ENCODE measurements at places on chromosomes 13 and 19. TPM values are rescaled to one million over a fixed set of nuclear protein-coding genes. Genes with fewer than 3 reads are reported as not detected.

Gene SLC7A10
- total RNA-seq = not detected

GRCh38 chr19:30340771-30341561, 31.2 kb upstream of the ZNF536 start:
- no peak for DNase-seq
- H3K4me1 ChIP-seq = no peaks in the 10 kb centered on the region
- no peaks in the 10 kb centered on the region for H3K36me3 ChIP-seq
- no peak overlapping the region for H3K27ac ChIP-seq

- H3K27ac ChIP-seq = no peak overlapping the region
- peaks cover 10% of the 10 kb centered on the region for H3K4me1 ChIP-seq
- no peak for DNase-seq
- peaks cover 14% of the 10 kb centered on the region for H3K27me3 ChIP-seq
- H3K4me3 ChIP-seq = no peak overlapping the region
Measured at GRCh38 chr13:23674795-23675640, 104.8 kb downstream of the TNFRSF19 start.

Gene ZNF85
- 8.2 TPM for total RNA-seq

DNA sequence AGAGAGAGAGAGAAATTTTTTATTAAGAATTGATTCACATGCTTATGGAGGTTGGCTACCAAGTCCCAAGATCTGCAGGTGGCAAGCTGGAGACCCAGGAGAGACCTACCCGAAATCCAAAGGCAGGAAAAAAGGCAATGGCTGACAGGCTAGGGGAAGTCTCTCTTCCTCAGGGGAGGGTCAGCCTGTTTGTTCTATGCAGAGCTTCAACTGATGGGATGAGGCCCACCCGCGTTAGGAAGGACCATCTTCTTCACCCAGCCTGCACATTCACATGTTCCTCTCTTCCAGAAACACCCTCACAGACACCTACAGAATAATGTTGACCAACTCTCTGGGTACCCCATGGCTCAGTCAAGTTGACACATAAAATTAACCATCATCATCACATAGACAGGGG, 65.3 kb upstream of the SERP2 start:
- no peak for DNase-seq
- H3K27me3 ChIP-seq = peaks cover 36% of the 10 kb centered on the region
- no peaks in the 10 kb centered on the region for H3K36me3 ChIP-seq
- no peak overlapping the region for H3K4me3 ChIP-seq
- H3K4me1 ChIP-seq = peaks cover 5% of the 10 kb centered on the region

DNA sequence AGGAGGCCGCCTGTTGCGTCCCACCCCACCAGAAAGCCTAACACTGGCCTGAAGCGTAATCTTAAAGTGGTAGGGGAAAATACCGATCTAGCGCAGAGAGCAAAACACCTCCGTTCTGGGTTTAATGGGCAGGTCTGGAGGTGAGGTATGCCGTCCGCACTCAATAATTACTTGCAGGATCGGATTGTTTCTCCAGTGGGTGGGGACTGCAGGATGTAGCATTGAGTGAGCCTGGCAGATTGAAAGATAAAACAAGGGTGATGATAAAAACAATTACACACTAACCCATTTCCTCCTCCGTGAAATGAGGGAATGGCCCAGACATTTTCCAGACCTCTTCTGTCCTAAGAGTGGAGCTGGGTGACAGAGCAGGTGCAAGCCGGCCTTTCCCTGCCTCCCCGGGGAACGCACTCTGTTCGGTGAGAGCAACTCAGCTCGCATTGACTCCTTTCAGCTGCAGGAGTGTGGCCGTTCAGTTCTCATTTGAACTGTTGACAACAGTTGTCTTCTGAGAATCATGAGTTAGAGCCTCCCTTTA, 110.2 kb upstream of the DOCK9 start:
- peak overlapping the region; percentile 93 for H3K27ac ChIP-seq
- DNase-seq = peak; percentile 32
- H3K36me3 ChIP-seq = peaks cover 5% of the 10 kb centered on the region
- H3K4me1 ChIP-seq = peaks cover 33% of the 10 kb centered on the region

DNA sequence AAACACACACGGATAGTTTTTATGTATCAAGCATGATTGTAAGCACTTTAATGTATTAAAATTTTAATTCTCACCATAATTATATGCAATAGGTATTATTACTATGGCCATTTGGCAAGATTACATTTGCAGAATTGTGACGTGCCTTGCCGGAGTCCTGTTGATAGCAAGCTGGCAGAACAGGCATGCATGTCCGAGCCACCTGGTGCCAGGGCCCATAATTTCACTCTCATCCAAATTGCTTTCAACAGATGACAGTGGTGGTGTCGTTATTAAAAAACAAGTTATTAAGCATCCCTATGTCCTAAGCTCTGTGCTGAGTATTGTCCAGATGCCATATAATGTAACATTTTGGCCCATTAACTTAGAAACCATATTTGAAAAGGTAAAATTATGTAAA, 374.3 kb downstream of the FOXO1 start:
- no peaks in the 10 kb centered on the region for H3K36me3 ChIP-seq
- no peak for DNase-seq
- H3K27me3 ChIP-seq = no peaks in the 10 kb centered on the region
- no peak overlapping the region for H3K4me3 ChIP-seq

Gene ONECUT3
- total RNA-seq = not detected

Gene PMIS2
- total RNA-seq = not detected

Gene NUCB1
- total RNA-seq = 142 TPM

DNA sequence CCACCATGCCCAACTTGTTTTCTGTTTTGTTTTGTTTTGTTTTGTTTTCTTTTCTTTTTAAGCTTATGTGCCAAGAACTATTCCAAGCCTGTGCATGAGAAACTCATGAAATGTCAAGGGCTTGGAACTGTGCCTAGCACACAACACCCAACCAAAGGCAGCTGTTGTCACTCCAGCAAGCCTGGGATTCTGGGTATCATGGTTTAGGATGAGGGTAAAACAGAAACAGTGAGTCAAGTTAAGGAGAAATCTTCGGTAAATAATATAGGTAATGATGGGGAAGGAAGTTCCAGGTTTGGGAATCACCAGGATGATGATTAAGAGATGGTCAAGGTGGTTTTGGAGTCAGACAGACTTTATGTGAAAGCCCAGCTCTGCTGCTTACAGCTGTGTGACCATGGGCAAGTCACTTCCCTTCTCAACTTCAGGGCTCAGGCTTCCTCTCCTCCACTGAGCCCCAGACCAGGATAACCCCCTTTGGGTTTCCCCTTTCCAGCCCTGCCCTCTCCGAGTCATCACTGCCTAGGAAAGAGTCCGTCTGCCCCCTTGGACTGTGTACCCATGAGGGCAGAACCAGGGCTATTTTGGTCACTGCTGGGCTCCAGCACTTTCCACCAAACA, 5.0 kb downstream of the PVR start:
- H3K4me1 ChIP-seq = no peaks in the 10 kb centered on the region
- DNase-seq = no peak
- peaks cover 24% of the 10 kb centered on the region for H3K36me3 ChIP-seq
- no peak overlapping the region for H3K27ac ChIP-seq
- no peaks in the 10 kb centered on the region for H3K27me3 ChIP-seq
- no peak overlapping the region for H3K4me3 ChIP-seq

Gene RNF225
- total RNA-seq = 0.57 TPM

DNA sequence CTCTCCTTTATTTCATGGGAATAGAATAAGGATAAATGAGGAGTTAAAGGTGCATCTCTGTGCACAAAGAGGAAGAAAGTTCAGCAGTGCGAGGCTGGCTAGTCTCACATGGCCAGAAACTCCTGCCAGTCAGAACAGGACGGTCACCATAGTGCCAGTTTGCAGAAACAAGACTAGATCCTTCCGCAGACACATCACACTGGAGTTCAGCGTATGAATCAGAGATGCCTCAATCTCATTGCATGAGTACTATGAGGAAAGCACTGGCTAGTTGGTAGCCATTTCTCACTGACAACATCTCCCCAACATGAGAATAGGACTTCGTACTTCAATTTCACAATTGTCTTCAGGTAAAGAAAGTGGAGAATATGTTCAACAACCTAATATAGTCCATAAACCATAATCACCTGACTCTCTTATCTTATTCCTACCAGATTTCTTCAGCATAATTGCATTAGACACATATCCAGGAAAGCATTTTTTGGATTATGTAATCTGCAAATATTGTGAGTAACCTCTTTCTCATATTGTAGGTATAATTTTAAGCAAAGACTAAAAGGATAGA, 34.9 kb downstream of the RXFP2 start:
- H3K27ac ChIP-seq = no peak overlapping the region
- H3K4me3 ChIP-seq = no peak overlapping the region
- no peaks in the 10 kb centered on the region for H3K36me3 ChIP-seq
- peaks cover 6% of the 10 kb centered on the region for H3K27me3 ChIP-seq
- H3K4me1 ChIP-seq = peaks cover 3% of the 10 kb centered on the region

- H3K36me3 ChIP-seq = no peaks in the 10 kb centered on the region
- no peaks in the 10 kb centered on the region for H3K27me3 ChIP-seq
- no peaks in the 10 kb centered on the region for H3K4me1 ChIP-seq
- DNase-seq = no peak
- no peak overlapping the region for H3K27ac ChIP-seq
Measured at GRCh38 chr13:47661076-47661475, 340.0 kb downstream of the SUCLA2 start.

DNA sequence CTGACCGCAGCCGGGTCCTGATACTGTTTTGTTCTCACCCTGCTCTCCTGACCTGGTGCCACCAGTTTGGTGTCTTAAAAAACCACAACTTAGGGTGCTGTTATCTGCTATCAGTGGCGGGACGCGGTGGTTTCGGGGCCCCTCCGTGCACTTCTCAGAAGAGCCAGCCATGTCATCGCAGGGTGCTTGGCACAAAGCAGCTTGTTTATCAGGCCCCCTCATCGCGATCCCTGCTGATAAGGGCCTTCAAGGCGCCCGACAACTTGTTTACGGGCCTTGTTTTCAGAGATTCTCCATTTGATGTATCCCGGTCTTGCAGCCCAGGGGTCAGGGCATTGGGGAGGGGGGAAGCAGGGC, 58.1 kb upstream of the KLF2 start:
- peak overlapping the region; percentile 15 for H3K4me3 ChIP-seq
- H3K27me3 ChIP-seq = peaks cover 25% of the 10 kb centered on the region
- H3K36me3 ChIP-seq = no peaks in the 10 kb centered on the region

Gene MYPOP
- 7.3 TPM for total RNA-seq

GRCh38 chr19:47321630-47322029, 10.3 kb upstream of the C5AR2 start:
- no peak overlapping the region for H3K4me3 ChIP-seq
- DNase-seq = no peak

Gene LAIR1
- 10.8 TPM for total RNA-seq

DNA sequence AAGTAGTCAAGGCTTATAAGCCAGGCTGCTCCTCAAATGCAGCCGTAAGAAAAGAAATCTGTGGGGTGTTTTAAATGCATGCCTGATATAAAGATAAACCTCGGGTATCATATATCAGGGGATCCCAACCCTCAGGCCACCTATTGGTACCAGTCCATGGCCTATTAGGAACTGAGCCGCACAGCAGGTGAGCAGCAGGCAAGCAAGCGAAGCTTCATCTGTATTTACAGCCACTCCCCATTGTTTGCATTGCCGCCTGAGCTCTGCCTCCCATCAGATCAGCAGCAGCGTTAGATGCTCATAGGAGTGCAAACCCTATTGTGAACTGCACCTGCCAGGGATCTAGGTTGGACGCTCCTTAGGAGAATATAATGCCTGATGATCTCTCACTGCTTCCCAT, 233.5 kb upstream of the SERP2 start:
- H3K4me3 ChIP-seq = no peak overlapping the region
- H3K27ac ChIP-seq = no peak overlapping the region
- no peaks in the 10 kb centered on the region for H3K36me3 ChIP-seq

- H3K4me3 ChIP-seq = no peak overlapping the region
- no peaks in the 10 kb centered on the region for H3K27me3 ChIP-seq
- no peak for DNase-seq
- no peaks in the 10 kb centered on the region for H3K36me3 ChIP-seq
- no peak overlapping the region for H3K27ac ChIP-seq
Measured at GRCh38 chr13:92827503-92827902, 399.1 kb upstream of the GPC6 start.

DNA sequence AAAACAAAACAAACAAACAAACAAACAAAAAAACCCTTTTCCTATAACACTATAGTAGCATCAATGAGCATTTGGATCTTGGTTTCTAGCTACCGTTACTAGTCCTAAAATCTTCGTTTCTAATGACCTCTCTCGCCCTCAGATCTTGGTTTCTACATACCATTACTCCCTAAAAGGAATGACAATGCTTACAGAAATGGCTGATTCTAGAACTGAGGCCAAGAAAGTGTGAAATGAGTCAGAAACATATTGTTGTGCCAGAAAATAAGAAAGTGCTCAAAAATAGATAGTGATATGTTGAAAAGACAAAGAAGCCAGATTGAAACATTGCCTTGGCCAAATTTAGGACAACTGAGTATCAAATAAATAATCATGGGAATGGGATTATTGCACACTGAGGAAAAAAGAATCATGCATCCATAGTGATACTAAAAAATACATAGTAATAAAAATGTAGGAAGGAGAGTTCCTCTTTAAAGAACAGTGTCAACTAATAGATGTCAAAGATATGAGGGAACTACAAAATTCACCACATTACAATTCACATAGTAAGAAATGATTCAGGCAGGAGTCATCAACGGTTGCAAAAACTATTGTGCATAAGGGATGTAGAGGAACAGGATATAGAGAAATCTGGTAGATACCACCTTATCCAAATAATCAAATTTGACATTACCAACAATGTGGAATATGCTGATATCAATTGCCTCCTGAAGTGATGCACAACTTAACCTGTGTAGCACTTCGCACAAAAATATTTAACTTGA, 386.6 kb downstream of the DIAPH3 start:
- H3K27ac ChIP-seq = no peak overlapping the region
- no peak overlapping the region for H3K4me3 ChIP-seq
- no peak for DNase-seq
- H3K4me1 ChIP-seq = peaks cover 9% of the 10 kb centered on the region

Gene GRIK5
- 2.4 TPM for total RNA-seq

GRCh38 chr13:40570930-40571329, 95.5 kb downstream of the FOXO1 start:
- no peaks in the 10 kb centered on the region for H3K27me3 ChIP-seq
- peaks cover 8% of the 10 kb centered on the region for H3K36me3 ChIP-seq
- H3K4me3 ChIP-seq = no peak overlapping the region
- H3K27ac ChIP-seq = no peak overlapping the region

- H3K27ac ChIP-seq = no peak overlapping the region
- H3K4me1 ChIP-seq = no peaks in the 10 kb centered on the region
- no peak overlapping the region for H3K4me3 ChIP-seq
Measured at GRCh38 chr13:77565635-77566034, 30.1 kb downstream of the SCEL start.

Gene SRRM5
- total RNA-seq = 0.46 TPM

GRCh38 chr19:15222738-15223648, 9.3 kb downstream of the EPHX3 start:
- H3K4me1 ChIP-seq = peaks cover 9% of the 10 kb centered on the region
- no peak overlapping the region for H3K27ac ChIP-seq
- H3K4me3 ChIP-seq = peak overlapping the region; percentile 75
- DNase-seq = peak; percentile 80

- H3K4me3 ChIP-seq = no peak overlapping the region
- no peaks in the 10 kb centered on the region for H3K36me3 ChIP-seq
- no peak for DNase-seq
- H3K4me1 ChIP-seq = no peaks in the 10 kb centered on the region
- H3K27ac ChIP-seq = no peak overlapping the region
Measured at GRCh38 chr13:39496506-39496905, 106.5 kb downstream of the LHFPL6 start.

Gene TLE2
- 2.2 TPM for total RNA-seq

Data from activated T-helper 2 cell treated with anti-CD3 and anti-CD28 coated beads, Interferon-gamma antibody, Interleukin-2, Interleukin-4, amounts not matched to agents 10 μg/mL and 5 μg/mL and 100 μg/mL, durations not matched to agents 14 hours and 24 hours and 36 hours (primary cell).